ENCODE measurements at places on chromosomes 13 and 19. TPM values are rescaled to one million over a fixed set of nuclear protein-coding genes. Genes with fewer than 3 reads are reported as not detected.

The ZNF222 gene
- 1.7 TPM for total RNA-seq

The ZNF723 gene
- not detected for total RNA-seq

The URAD gene
- not detected for total RNA-seq

The ZNF358 gene
- total RNA-seq: not detected

The DHDH gene
- 3.3 TPM for total RNA-seq

DNA sequence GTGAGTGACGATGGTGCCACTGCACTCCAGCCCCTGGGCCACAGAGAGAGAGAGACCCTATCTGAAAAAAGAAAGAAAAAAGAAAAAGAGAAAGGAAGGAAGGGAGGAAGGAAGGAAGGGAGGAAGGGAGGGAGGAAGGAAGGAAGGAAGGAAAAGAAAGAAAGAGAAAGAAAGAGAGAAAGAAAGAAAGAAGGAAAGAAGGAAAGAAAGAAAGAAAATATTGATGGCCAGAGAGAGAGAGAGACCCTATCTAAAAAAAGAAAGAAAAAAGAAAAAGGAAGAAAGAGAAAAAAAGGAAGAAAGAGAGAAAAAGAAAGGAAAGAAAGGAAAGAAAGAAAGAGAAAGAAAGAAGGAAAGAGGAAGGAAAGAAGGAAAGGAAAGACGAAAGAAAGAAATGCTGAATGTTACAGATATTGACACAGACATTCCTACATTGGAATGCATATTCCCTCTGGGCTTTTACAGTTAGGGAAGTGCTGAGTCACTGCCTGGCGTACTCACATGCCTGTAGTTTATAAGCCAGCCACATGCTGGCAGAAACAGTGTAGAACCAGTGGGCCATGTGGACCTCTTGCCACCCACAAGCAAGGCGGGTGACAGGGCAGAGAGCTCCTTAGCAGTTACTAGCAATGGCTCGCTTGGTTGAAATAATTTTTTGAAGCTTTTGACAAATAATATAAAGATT is 34.6 kb upstream of the SLC46A3 start:
- no peak for DNase-seq

DNA sequence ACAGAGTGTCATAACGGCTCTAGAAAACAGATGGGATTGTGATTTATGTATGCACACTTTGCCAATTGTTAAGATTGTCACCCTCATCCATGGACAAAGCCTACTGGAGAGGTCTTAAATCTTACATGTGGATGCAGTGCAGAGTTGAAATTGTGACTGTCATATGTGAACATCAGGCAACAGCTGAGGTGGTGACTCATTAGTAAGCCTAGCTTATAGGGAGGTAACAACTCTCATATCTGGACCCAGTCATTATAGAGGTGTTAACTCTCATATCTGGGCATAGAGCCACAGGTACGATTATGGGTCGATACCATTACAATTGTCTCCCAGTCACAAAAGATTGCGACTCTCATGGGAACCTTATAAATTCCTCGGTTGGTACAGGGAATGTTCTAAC is 29.8 kb upstream of the ZNF254 start:
- no peak for DNase-seq

DNA sequence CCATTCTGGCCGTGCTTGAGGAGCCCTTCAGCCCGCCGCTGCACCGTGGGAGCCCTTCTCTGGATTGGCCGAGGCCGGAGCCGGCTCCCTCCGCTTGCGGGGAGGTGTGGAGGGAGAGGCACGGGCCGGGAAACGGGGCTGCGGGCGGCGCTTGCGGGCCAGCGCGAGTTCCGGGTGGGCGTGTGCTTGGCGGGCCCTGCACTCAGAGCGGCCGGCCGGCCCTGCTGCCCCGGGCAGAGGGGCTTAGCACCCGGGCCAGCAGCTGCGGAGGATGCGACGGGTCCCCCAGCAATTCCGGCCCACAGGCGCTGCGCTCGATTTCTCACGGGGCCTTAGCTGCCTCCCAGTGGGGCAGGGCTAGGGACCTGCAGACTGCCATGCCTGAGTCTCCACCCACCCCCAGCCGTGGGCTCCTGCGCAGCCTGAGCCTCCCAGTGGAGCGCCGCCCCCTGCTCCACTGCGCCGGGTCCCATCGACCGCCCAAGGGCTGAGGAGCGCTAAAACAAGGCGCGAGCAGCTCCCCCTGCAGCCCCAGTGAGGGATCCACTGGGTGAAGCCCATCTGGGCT is 76.5 kb downstream of the PCDH20 start:
- no peak for DNase-seq

GRCh38 chr13:49419276-49419675 is 24.6 kb downstream of the CAB39L start:
- no peak for DNase-seq

- DNase-seq: no peak
Measured at GRCh38 chr13:27053210-27053884, 118.3 kb downstream of the USP12 start.

GRCh38 chr13:41075034-41075433 is 13.7 kb downstream of the WBP4 start:
- DNase-seq: peak; percentile 83

DNA sequence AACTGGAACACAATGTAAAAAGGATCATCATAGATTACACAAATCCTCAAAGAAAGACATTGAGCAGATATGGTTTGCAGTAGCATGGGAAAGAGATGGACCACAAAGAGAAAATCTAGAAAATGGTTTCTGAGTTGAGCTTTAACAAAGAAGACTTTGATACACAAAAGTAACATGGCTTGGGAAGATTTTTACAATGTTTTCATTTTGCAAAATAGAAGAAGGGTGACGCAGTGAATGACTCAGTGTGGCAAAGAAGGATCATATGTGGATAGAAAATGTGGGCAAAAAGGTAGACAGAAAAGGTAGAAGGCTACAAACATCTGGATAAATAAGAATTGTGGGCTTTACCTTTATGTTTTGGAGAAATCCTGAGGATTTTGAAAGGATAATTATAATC is 1220.5 kb downstream of the PCDH17 start:
- no peak for DNase-seq

- DNase-seq: no peak
Measured at GRCh38 chr19:29596080-29596727, 9.9 kb upstream of the POP4 start.

- no peak for DNase-seq
Measured at GRCh38 chr13:94239135-94239534, 240.3 kb downstream of the DCT start.

GRCh38 chr19:47713046-47714021 is at the start of gene EHD2:
Gene EHD2, plus strand, starts transcription at chr19:47713422. Its CDS starts 3,191 bp downstream, at chr19:47716613.
- DNase-seq: peak; percentile 64

DNA sequence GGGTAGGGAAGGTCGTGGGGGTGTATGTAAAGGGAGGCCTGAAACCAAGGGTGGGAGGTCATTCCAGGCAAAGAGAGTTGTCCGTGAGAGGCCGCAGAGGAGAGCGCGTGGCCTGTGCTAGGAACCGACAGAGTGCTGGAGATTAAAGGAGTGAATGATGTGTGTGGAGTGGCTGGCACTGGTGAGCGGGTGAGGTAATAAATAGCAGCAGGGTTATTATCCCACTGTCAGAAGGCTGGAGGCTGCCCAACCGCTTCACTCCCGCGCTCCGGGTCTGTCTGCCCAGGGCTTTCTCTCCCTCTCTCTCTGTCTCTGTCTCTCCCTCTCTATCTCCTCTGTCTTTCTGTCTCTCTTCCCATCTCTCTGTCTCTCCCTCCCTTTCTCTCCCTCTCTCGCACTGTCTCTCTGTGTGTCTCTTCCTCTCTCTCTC is 17.4 kb downstream of the ZNF579 start:
- DNase-seq: no peak

- DNase-seq: peak; percentile 63
Measured at GRCh38 chr19:46697204-46697960, 19.5 kb downstream of the PRKD2 start.

GRCh38 chr19:28319918-28320317 is 893.0 kb downstream of the UQCRFS1 start:
- DNase-seq: no peak

DNA sequence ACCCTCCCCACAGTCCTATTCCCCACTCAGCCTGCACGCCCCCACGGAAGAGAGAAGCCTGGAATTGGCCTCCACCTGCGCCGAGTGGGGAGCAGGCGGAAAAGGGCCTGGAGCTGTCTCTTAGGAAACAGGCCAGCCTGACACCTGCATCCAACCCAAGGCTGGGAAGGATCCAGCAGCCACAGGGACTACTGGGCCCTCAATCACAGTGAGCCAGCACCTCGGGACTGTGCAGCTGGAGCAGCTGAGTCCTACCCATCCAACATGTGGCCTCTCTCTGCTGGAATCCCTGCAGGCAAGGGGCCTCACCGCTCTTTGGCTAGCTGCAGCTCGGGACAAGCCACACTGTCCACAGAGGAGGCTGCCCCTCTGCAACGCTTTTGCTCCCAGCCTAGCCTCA is 8.3 kb upstream of the EPHX3 start:
- no peak for DNase-seq

DNA sequence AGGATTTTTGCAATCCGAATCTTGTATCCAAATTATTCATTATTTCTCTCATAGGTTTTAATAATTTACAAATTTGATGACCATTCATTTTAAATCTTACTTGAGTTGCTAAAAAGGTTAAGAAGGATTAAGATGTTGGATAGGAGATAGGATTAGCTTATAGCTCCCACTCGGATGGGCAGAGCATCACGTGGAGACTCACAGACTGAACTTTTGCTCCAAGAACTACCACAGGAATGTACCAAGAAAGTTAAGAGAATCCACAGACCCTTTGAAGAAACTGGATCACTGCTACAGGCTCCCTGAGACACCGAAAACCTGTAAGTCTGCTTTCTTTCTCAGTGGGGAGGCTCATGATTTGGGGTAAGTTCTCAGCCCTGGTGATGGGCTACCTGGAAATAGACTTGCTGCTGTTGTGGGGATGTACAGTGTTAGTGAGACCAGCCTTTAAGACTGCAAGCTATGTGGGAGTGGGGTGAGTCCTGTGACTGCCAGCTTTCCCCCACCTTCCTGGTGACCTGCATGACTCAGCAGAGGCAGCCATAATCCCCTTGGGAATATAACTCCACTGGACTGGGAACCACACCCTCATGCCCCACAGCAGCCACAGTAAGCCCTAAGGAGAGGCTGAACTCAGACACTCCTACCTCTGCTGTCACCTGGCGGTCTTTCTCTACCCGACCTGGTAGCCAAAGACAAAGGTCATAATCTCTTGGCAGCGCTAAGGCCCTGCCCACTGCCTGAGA is 1458.0 kb downstream of the OLFM4 start:
- no peak for DNase-seq

- DNase-seq: no peak
Measured at GRCh38 chr19:29492769-29493168, 33.0 kb upstream of the VSTM2B start.

DNA sequence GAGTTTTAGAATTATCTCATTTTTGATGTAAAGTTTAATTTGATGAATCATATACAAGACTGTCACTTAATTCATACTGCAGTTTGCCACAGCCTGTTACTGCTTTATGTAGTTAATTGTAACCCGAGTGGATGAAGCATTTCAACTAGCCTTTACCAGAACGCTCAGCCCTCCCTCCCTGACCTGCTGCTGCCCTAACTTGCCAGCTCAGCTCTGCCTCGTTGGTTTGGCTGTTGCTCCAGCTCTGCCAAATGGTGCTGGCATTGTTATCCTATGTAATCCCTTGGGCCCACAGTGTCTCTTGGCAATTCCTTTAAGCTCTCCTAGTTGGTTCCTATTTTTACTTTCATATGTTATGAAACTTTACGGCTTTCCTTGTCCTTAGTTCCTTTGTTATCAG is 113.3 kb downstream of the LMO7 start:
- no peak for DNase-seq

DNA sequence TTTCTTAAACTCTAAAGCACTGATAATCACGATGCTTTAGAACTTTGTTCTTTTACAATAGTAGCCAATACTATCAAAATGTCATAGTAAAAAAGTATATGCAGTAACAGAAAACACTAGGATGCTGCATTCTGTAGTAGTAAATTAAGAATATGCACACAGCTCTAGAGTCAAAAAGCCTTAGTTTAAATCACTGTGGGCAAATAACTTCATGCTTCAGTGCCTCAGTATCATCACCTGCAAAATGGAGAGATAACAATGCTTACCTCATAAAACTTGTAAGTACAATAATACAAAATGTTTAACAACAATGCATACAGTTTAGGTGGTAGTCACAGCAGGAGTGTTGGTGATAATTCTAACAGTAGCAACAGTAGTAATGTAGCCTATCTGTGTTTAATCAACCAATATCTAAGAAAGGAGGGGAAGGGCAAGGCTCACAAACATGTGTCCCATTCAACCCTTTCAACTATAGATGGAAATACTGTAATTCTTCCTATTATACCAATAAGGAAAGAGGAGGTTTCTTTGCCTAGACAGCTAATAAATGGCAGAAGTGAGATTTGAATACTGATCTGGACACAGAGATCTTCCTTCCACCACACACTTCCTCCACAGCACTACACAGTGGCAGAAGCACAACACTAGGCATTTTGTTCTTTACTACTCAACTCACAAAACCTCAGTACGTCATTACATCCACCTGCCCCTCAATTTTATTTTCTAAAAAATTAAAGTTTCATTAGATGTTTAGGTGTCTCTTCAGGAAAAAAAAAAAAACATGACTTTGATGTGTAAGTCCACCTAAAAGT is 4.6 kb downstream of the RBM26 start:
- peak; percentile 61 for DNase-seq

DNA sequence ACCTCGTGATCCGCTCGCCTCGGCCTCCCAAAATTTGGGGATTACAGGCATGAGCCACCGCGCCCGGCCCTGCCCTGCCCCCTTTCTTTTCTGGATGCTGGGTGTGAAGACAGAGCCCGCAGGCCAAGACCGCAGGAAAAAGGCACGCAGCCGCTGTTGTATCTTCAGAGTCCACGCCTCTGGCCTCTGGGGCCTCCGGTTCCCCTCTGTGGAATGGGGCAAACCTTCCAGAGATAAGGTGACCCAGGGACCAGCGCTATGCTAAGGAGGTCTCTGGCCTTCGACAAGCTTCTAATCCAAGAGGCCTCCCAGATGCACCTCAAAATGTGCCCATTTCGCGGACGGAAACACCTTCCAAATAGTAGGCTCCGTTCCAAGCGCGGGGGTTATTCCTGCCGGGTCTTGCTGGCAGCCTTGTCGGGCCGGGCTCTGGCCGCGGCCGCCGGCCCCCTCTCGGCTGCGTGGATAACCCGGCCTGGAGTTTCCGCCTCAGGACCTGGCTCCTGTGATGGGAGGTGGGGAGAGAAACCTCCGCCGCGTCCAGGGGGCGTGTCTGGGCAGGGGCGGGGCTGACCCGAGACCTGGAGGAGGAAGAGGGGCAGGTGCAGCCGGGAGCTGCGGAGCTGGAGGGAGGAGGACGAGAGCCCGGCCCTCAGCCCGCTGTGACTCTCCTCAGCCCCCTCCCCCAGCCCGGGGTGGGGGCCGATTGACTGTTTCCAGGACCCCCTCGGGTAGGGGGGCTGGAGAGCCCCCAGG is 13.1 kb downstream of the TJP3 start:
- peak; percentile 94 for DNase-seq

DNA sequence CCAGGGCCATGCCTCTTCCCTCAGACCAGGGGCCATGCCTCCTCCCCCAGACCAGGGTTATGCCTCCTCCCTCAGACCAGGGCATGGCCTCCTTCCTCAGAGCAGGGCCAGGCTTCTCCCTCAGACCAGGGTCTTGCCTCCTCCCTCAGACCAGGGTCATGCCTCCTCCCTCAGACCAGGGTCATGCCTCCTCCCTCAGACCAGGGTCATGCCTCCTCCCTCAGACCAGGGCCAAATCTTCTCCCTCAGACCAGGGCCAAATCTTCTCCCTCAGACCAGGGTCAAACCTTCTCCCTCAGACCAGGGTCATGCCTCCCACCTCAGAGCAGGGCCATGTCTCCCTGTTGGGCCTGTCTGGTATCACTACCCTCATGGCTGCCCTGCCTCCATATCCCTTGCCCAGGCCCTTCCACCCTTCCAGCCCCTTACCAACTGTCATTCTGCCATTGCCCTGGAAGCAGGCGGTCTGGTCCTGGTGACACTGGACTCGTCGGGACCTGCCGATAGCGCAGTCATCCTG is 4.2 kb downstream of the LYPD5 start:
- no peak for DNase-seq

GRCh38 chr19:15469513-15470297 is 5.4 kb upstream of the RASAL3 start:
- no peak for DNase-seq

All from Karpas-422 (cell line).